Foreskin fibroblast (primary cell): ENCODE measurements at places on chromosomes 2 and 18.
A peak's percentile ranks its signal among the peaks of the same experiment; 100 is the strongest.

DNA sequence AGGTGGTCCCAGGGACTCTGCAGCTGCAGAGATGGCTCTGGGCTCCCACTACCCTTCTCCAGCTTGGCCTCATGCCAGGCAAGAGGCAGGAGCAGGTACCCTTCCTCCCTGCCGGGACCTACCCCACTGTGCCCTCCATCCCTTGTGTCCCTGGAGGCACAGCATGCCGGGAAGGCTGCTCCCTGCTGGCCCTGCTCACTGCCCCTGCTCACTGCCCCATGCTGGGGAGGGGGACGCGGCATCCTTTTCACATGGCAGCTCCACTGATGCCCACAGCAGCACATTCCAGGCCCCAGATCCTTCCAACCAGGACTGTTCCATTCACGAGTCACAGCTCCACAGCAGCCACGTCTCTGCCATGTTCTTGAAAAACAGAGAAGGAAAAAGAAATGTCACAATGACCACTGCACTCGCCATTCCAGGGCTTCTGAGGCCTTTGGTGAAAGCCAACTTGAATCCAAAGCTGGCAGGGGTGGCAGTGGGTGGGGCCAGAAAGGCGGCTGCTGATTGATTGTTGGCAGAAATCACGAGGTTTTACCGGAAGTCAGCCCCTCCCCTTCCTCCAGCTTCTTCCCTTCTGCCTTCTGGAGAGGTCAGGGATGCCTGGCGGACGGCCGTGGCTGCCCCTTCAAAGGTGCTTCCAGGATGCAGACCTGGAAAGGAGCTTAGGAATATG, 268.0 kb downstream of the CYP26B1 start:
- no peak for DNase-seq

- no peak for DNase-seq
Observed at GRCh38 chr2:112644155-112644932, 1.4 kb upstream of the SLC20A1 start.

DNA sequence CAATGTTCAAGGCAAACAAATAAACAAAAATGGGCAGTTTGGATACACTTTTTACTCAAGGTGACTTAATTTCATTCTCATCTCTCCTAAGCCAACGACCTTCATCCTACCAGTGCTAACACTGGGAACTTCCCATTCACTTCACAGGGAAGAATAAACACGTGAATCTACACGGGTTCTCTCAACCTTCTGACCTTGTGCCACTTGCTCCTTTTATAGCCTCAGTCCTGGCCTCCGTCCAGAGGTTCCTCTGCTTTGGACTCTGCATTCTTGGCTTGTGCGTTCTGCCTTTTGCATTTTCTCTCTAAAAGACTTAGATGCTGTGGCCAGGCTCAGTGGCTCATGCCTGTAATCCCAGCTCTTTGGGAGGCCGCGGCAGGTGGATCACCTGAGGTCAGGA, 13.8 kb downstream of the ZNF2 start:
- DNase-seq: no peak

GRCh38 chr2:1538663-1539062, 125.4 kb downstream of the TPO start:
- peak; percentile 31 for DNase-seq
